ENCODE measurements at places on chromosomes 1 and 21.

DNA sequence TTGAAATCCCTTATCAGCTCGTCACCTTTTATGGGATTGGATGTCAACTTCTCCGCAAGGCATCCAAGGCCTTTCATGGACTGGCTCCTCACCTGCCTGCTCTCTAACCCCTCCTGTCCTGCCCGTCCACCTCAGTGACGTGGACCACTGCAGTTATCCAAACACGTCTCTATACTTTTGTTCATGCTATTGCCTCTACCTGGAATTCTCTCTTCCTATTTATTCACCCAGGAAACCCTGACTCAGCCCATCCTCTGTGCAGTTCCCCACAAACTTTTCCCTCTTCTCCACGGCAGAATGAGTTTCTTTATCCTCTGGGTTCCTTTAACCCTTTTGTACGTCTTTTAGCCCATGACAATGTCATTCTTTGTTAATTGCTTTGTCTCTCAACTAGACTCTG, 5.1 kb upstream of the UTP25 start:
- no peak for DNase-seq

- DNase-seq = no peak
These were observed 126.1 kb downstream of the CDC42BPA start for GRCh38 chr1:227192163-227192562.

GRCh38 chr1:246987083-246987690, 20.7 kb downstream of the ZNF695 start:
- no peak for DNase-seq

GRCh38 chr1:53321366-53321765, 6.5 kb downstream of the LRP8 start:
- peak; percentile 73 for DNase-seq

DNA sequence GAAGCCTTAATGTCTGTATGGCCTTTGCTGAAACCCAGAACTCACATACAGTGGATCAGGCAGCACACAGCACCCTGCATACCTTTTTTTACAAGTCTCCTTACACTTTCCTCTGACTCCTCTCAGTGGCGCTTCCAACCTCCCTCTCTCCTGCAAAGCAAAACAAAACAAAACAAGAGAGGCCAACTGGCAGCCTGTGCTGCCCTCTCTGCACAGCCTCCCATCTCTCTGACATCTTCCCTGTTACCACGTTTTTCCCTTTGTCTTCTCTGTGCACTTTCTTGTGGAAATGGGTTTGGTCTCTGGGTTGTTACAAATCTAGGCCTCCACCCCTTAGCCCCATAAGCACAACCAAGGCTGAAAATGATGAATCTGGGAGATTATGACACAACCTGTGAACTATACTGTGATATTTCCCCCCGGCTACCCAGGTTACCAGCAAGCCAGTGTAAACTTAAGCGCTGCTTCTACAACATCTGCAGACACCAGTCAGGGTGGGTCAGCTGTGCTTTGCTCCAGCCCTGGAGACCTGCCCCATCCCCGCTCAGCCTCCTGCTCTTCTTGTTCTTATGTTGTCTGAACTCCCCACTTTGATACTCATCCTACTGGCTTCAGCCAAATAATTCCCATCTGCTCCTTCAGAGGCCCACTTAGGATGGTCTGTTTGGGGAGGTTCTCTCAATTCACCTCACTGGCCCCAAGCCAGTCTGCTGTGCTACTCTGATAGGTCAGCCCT, 54.9 kb upstream of the FMOD start:
- no peak for DNase-seq

- DNase-seq = no peak
These were observed at the start of gene DCDC2B for GRCh38 chr1:32208891-32209328. DCDC2B (plus strand) TSS chr1:32209089; CDS start chr1:32209094, 5 bp downstream.

- peak; percentile 79 for DNase-seq
These were observed 19.7 kb upstream of the ALDH9A1 start for GRCh38 chr1:165717918-165718515.

DNA sequence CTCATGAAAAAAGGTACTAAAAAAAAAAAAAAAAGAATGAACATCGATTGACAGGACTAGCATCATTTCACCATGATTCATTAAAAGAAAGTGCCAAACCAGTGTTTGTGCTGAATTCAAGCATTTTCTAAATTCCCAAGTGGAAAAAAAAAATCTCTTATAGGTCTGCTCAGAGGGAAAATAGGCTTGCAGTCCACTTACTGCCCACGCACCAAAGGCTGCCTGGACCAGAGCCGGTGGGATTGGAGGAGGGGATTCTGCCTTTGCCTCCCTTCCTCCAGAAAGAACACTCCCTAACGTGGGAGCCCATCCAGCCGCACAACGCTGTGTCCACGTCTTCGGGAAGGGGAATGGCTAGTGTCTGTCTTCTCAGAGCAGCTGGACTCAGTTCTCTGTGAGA, 5.5 kb upstream of the TRAPPC10 start:
- peak; percentile 71 for DNase-seq

DNA sequence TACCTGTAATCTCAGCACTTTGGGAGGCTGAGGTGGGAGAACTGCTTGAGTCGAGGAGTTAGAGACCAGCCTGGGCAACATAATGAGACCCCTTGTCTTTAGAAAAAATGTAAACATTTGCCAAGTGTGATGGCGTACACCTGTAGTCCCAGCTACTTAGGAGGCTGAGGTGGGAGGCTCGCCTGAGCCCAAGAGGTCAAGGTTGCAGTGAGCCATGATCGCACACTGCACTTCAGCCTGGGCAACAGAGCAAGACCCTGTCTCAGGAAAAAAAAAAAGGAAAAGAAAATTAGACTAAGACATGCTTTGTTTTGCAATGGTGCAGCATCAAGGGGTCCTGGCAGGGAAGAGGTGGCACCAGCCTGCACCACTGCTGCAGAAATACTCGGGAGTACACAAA, 16.8 kb upstream of the GPR157 start:
- DNase-seq = no peak

DNA sequence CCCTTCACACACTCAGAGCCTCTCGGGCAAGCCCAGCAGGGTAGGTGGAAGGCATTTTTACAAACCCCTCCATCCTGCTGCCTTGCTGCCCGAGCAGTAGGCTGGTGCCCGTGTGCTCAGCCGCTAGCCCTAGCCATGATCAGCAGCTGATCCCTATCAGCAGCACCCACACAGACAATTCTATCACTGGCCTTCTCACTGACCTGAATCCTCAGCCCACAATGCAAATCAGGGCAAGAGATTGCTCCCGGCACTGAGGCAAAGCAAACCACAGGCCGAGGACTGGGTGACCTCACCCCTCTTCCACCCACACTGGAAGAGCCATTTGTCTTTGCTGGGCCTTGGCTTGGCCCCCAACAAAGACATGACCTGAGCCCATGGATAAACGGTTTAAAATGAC, 895 bp upstream of the PDZK1 start:
- DNase-seq = no peak

- DNase-seq = peak; percentile 96
These were observed 3.7 kb upstream of the CCN1 start for GRCh38 chr1:85576642-85577418.

DNA sequence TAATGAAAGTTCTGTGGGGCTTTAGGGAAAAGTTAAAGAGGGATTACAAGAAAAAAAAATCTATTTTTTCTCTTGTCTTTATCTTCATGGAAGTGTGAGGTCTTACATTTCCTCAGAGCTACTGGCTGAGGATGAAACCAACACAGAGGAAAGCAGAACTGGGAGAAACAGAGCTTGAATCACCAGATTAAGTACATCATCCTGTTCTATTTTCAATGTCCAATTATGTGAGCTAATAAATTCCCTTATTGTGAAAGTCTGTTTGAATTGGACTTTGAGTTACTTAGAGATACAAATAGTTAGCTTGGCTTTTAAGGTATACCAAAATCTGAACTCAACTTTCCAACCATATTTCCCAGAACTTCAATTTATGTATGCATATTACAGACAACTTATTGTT, 69.2 kb downstream of the LPGAT1 start:
- DNase-seq = no peak

- DNase-seq = no peak
These were observed 8.4 kb downstream of the TP73 start for GRCh38 chr1:3660704-3661103.

DNA sequence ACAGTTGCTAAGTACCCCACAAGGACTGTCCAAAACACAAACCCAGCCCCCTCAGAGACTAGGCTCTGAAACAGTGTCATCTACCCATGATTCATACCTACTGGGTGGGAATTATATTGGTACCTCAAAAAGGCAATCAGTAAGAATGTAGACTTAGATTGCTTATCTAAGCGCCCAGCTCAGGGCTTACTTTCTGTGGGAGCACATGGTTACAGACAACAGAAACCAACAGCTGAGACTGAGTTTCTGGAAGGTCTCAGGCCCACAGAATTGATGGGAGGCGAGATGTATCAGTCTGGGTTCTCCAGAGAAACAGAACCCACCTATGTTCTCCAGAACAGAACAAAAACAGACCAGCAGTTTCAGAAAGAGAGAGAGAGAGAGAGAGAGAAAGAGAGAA, 147.3 kb upstream of the KAZN start:
- DNase-seq = no peak

DNA sequence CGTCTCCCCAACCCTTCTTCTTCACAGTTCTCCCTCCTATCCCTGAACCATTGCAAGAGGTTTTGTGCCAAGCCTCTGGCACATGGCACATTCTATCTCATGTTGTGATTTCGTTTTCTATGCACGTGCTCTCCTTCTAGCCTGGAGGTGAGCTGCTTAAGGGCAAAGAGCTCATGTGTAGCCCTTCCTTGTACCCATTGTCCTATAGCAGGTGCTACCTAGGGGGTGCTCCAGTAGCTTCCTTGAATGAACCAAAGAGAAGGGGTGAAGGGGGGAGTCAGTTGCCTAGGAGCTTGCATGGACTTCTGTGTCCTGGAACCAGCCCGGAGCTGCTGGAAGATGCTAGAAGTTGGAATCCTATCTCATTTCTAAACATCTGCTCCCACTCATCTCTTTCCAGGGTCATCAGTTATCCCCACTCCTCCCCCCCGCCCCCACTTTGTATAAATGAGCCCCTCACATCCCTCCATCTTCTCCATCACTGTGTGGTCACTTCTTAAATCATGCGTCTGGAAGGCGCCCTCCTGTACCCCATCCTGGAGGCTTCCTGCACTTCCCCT, 535 bp upstream of the DISC1 start:
- DNase-seq = no peak

- no peak for DNase-seq
These were observed 39.4 kb downstream of the COL18A1 start for GRCh38 chr21:45444385-45444784.

- DNase-seq = no peak
These were observed 32.7 kb downstream of the CTH start for GRCh38 chr1:70443739-70444138.

- DNase-seq = no peak
These were observed 8.2 kb downstream of the NADK start for GRCh38 chr1:1770102-1770501.

- peak; percentile 70 for DNase-seq
These were observed 202.5 kb downstream of the C1orf94 start for GRCh38 chr1:34378968-34379856.

DNA sequence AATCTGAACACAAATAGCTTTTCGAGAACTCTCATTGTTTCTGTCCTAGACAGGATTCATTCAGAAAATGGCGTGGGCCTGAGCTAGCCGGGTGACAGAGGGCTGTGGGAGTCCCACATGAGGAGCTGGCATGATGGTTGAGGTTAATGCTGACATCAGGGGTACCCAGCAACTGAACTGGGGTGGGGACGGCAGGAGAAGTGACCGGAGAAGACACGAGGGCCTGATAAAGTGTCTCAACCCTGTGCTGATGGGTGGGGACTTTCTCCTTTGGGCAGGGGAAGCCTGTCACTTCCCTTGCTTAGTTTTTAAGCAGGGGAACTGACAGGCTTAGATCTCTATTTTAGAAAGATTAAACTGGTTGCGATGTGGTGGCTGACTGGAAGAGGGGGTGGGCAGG, 14.6 kb downstream of the CHIT1 start:
- no peak for DNase-seq

- DNase-seq = no peak
These were observed 71.5 kb downstream of the IFI44 start for GRCh38 chr1:78721136-78721535.

- no peak for DNase-seq
These were observed 9.4 kb downstream of the E2F2 start for GRCh38 chr1:23521588-23521987.

DNA sequence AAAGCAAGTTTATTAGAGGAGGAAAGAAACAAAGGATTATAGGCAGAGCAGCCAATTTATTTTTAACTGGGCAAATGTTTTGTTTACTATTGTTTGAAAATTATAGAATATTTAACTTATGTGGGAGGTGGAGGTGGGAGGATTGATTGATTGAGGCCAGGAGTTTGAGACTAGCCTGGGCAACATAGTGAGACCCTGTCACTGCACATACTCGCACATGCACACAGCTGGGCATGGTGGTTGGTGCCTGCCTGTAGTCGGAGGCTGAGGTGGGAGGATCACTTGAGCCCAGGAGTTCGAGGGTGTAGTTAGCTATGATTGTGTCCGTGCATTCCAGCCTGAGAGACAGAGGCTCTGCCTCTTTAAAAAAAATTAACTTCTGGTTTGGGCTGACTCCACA, 6.7 kb downstream of the MAN1A2 start:
- DNase-seq = no peak

DNA sequence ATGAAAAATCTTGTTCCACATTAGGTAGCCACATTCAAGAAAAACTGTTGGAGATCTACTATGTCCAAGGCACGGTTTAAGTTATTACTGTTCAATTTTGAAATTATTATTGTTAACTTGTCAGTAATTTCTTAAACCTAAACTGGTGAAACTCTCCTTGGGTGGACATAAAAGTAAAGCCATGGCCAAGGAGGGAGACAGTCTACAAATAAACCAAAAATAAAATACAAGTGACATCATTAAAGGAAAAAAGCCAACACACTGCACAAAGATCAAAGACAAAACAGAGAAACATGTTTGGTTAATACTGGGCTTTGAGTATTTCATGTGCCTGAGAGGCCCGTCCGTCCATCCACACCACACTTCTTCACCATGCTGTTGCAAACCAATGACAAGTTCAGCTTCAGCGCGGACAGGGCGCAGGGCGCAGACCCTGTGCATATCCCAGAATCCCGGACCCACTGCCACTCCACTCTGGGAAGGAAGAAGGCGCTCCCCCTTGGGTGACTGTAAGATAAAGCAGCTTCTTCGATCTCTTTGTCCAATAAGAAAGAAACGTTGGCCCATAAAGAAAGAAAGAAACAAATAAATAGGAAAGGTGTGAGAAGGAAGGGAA, 918 bp upstream of the RASAL2 start:
- peak; percentile 81 for DNase-seq

- DNase-seq = no peak
These were observed 54.7 kb upstream of the TRIM67 start for GRCh38 chr1:231107151-231107550.

GRCh38 chr1:57422271-57423134, 1.4 kb downstream of the DAB1 start:
- peak; percentile 74 for DNase-seq

GRCh38 chr1:155170101-155170785, 2.9 kb downstream of the KRTCAP2 start:
- DNase-seq = peak; percentile 14
